ENCODE measurements at places on chromosomes 6 and 20. TPM values are rescaled to one million over a fixed set of nuclear protein-coding genes. Genes with fewer than 3 reads are reported as not detected.

The TNF gene
- total RNA-seq, result not detected

DNA sequence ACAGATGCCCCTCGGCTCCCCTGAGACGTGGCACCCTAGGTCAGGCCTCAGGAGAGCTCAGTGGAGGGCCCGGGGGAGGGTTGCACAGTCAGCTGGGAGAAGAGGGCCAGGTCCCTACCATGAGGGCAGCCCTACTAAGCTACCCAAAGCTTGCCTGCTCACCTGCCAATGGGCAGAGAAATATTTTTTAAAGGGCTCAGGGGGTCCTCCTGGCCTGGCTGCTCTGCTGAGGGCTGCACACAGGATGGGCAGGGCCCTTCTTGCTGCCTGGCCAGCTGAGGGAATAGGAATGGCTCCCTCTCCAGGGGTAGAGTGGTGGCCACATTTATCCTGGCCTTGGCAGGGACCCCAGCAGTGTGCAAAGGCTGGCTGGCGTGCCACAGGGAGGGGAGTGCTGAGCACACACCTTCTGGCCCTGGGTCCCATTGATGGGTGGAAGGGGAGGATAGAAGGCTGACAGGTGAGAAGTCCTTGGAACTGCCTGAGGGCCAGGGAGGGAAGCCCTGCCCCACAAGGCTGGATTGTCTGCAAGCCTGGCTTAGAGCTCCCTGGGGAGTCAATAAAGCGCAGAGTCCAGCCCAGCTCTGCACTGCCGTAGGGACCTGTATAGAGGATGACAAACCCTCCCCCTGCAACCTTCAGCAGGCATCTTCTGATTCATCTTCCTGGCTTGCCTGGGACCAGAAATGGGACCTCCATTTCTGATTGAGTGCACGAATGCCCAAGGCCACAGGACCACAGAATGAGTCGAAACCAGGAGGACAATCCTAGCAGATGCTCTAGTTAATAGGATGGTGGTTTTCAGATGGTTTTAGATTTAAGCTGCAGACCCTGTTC is 62.1 kb downstream of the NOL4L start:
- no peak overlapping the region for H3K4me3 ChIP-seq
- peak overlapping the region; percentile 24 for H3K27ac ChIP-seq
- no peaks in the 10 kb centered on the region for H3K27me3 ChIP-seq
- no peaks in the 10 kb centered on the region for H3K4me1 ChIP-seq
- peak; percentile 39 for DNase-seq

DNA sequence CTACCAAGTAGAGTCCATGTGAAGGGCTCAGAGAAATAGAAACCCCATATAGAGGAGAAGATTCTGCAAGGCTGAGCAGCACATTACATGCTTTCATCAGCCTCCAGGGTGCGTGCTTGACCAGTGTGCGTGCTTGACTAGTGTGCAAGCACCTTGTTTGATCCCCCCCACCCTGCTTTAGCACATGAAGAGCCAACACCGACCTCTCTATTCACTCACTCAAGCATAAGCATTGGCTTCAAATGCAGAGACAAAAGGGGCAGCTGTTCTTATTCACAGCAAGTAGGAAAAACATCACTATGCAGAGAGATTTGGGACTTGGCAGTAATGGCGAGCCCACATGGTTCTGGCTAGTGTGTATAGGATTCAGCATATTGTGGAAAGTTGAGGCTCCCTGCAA is 278.7 kb upstream of the RNF217 start:
- no peak overlapping the region for H3K4me3 ChIP-seq
- peak; percentile 70 for DNase-seq
- H3K36me3 ChIP-seq, result no peaks in the 10 kb centered on the region

DNA sequence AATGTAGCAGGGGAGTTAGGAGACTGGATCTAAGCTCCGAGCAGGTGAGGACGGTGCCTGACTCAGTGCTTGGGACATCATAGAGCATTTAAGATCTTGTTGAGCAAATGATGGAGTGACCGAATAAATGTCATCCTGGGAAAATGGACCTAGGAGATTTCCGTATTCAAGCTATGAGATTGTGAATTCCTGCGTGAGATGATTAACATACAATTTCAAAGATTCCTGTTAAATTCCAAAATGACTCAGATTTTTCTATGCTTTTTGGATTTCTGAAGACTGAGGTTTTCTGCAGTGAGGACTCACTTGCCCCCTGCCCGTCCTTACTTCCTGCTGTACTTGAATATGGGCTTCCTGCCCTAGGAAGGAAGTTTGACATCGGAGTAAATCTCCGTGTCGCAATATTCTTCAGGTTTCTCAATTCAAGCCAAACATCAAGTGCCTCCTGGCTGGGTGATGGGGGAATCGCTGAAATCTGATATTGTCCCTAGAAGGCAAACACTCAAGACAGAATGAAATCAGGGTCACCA is 5.2 kb downstream of the SYTL3 start:
- no peak overlapping the region for H3K4me3 ChIP-seq
- DNase-seq, result peak; percentile 22
- H3K27me3 ChIP-seq, result no peaks in the 10 kb centered on the region
- H3K36me3 ChIP-seq, result no peaks in the 10 kb centered on the region
- H3K4me1 ChIP-seq, result no peaks in the 10 kb centered on the region
- H3K27ac ChIP-seq, result no peak overlapping the region

DNA sequence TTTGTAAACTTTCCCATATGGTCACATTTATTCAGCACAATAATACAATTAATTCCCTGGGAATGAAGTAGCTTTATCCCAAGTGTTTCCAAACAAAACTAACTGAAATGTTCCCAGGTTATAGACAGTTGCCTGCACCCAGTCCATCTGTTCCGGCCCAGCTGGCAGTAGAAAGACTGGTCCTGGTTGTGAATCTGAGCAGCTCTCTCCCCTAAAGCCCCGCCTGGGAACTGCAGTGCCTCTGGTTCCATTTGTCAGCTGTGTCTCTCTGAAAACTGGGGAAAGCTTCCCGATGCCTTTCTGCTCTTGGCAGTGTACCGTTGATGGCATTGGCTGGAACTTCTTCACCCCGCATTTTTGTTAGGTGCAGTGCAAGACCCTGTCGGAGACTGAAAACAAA is 8.7 kb downstream of the MTHFD1L start:
- peaks cover 17% of the 10 kb centered on the region for H3K4me1 ChIP-seq
- no peaks in the 10 kb centered on the region for H3K27me3 ChIP-seq
- no peak overlapping the region for H3K4me3 ChIP-seq
- H3K36me3 ChIP-seq, result peaks cover 18% of the 10 kb centered on the region
